ENCODE measurements at places on chromosomes 7 and 10.

- DNase-seq: no peak
These were observed 274.5 kb downstream of the INHBA start for GRCh38 chr7:41428381-41428780.

DNA sequence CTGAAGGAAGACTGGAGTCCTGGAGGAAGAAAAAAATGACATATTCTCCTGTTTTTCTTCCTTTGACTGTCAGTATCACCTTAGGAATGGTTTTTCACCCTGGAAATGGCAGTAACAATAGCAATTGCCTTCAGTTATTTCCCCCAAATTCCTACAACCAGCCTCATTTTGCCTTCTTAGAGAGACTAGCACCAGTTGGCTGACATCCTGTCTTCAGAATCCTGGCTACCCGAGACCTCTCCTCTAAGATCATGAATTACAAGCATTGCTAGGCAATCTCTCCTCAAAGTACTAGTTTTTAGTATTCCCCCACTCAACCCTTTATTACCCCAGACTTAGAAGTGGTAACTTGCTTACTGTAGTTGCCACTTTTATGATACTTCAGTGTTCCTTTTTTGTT is 53.4 kb downstream of the TAS2R16 start:
- no peak for DNase-seq

DNA sequence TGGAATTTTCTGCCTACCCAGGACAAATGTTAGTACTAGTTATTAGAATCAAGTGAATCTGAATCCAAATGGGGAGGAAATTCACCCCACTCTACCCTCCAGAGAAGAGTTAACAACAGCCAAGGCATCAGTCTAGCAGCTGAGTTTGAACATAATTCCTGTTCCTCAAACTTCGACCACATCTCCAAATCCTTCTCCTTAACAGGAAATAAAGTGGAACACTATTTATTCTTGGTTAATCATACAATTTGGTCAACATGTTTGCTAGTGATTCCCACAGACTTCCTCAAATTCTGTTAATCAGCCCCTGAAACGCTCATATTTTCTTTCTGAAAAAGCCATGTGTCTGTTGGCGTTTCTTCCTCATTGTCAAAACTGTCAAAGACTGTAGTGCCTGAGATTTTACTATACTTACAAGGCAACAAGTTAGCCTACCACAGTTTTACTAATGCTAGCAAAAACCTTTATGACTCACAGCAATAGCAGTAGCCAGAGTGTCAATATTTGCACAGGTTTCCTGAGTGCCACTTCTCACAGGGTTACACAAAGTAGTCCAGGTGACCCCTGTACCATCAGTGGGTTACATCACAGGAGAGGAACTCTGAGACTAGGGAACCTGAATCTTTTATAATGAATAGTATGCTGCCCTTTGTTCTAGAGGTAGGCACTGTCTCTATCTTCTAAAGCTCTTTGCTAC is 202.9 kb downstream of the GRM3 start:
- no peak for DNase-seq

DNA sequence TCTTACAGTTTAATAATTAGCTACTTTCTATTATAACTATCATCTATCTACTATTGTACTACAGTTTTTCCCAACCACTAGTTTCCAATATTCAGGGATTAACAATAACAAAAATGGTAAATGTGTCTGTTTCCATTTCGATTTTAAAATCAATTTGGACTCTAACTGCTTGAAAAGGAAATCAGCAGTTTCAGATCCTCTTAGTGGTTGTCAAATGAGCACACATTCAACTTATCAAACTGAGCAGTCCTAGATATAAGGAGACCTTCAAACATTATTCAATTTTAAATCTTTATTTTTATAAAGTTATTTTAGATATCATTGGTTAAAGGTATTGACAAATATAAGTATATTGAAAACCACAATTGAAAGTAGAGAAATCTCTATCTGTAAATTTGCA is 46.8 kb upstream of the CD36 start:
- DNase-seq: no peak

- DNase-seq: no peak
These were observed 94.1 kb downstream of the CHST15 start for GRCh38 chr10:123999261-123999660.

GRCh38 chr10:90751107-90751997 is 106.5 kb downstream of the HTR7 start:
- DNase-seq: peak; percentile 31

GRCh38 chr7:101671371-101672356 is 42.6 kb upstream of the MYL10 start:
- no peak for DNase-seq

GRCh38 chr10:117663750-117664149 is 121.2 kb downstream of the EMX2 start:
- peak; percentile 88 for DNase-seq

DNA sequence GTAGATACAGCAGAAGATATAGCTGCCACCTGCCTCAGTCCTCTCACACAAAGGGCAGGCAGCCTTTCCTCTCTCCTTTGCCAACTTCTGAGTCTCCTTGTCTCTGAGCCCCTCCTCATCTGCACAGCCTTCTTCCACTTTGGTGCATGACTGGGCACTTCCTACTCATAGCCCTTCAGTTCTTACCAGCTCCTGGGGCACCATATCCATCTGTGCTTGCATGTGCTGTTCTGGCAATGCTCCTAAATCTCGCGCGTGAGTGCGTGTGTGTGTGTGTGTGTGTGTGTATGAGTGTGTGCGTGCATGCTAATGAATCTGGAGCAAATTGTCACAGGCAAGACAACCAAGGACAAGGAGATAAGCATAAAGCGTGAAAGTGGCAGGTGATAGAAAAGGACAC is 1271.6 kb upstream of the SORCS1 start:
- DNase-seq: no peak

GRCh38 chr10:3980144-3980543 is 195.1 kb upstream of the KLF6 start:
- no peak for DNase-seq
